Hepatocyte (in vitro differentiated cells): ENCODE measurements at places on chromosomes 5 and 9. TPM values are rescaled to one million over a fixed set of nuclear protein-coding genes. Genes with fewer than 3 reads are reported as not detected.
A peak's percentile ranks its signal among the peaks of the same experiment; 100 is the strongest.

The SLC25A51 gene
- polyA plus RNA-seq = 10.1 and 10.4 TPM in 2 replicates

The SH3RF2 gene
- 34.1 and 35.4 TPM in 2 replicates for polyA plus RNA-seq

The FOXD4L3 gene
- not detected in 2 replicates for polyA plus RNA-seq

The C5orf58 gene
- 0.58 TPM in 1 of 2 replicates, not detected in the other for polyA plus RNA-seq

The PCDHGA10 gene
- 3.0 and 3.9 TPM in 2 replicates for polyA plus RNA-seq

The ANKRD31 gene
- polyA plus RNA-seq = 0.19 and 0.44 TPM in 2 replicates

The SAXO1 gene
- polyA plus RNA-seq = 0.04 and 0.17 TPM in 2 replicates

The ZDHHC11B gene
- polyA plus RNA-seq = 1.3 and 1.9 TPM in 2 replicates

The TARS1 gene
- polyA plus RNA-seq = 91.8 and 109 TPM in 2 replicates

The DAB2IP gene
- 11.1 and 11.6 TPM in 2 replicates for polyA plus RNA-seq

DNA sequence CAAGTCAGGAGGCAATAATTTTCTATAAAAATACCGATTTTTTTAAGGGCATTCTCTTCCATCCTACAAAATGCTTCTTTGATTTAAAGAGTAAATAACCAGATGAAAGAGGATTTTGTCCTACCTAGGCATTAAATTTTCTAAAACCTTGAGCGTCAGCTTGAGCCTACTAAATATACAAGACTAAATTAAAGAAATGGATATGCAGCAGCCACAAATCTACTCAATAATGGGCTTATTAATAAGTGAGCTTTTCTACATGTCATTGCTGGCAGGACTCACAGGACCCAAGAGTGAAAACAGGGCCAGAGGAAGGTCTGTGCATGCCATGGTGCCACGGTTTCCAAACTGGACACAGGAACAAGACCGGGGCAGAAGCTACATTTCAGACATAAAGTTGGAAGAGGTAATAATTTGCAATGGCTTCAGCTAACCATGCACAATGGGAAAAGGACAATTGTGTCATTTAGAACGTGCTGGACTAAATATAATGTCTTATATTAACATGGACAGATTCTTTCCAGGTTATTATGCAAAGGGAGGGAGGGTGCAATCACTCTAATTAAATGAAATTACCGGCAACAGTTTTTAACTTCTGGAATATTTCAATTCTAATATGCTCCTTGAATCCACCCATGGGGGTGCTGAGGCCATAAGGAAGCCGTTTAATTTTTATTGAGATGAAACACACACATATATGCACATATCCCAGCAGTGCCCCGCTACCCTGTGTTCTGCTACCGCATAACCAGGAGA lies 5.2 kb downstream of the WHRN start:
- no peak for DNase-seq

DNA sequence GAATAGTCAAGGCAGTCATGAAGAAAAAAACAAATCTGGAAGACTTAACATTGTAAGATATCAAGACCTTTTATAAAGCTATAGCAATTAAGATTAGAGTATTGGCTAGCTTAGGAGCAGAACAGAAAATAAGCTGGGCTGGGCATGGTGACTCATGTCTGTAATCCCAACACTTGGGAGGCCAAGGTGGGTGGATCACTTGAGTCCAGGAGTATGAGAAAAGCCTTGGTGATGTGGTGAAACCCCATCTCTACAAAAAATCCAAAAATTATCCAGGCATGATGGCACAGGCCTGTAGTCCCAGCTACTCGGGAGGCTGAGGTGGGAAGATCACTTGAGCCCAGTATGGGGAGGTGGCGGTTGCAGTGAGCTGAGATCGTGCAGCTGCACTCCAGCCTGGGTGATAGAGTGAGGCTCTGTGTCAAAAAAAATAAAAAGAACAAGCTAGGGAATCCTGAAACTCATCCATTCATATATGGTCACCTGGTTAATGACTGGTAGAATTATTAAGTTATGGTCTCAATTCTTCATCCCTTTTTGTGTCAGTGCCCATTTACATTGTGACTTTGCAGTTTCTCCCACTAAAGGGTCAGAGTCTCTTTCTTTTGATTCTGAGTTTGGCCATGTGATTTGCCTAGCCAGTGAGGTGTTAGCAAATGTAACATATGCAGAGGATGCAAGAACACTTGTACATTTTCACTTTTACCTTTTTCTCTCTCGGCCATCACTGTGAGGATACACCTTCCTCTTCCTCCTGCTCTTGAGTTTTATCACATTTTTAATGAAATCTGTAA lies 144.6 kb upstream of the SGCD start:
- DNase-seq = no peak

DNA sequence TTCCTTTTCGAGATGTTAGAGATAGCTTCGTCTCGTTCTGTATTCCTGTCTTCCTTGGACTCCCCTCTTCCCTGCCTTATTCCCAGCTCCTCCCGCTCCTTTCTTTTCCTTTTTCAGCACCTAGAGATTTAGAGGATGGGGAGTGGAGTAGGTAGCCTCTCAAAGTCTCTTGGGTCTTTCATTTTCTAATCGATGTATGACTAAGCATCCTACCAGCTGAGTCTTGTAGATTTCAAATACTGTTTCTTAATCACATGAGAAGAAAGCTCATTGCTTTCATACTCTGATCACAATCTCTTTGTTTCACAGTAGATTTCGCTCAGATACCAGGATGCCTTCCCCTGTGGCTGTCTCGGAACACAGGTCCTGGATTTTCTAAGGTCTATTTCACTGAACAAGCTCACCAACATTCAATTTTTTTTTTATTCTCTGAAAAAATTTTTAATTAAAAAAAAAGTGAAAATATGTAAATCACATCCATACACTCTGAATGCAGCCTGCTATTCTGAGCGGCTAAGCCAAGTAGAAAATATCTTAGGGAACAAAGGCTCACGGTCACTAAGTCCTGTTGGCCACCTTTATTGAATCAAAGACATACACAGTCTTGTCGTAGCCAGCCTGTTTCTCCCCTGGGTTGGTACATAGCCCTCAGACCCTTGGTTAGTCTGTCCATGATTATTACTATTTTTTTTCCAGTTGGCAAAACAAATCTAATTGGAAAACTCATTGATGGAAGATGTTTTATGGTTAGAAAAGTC lies 413.8 kb downstream of the KDM4C start:
- no peak for DNase-seq

- DNase-seq = peak; percentile 90
These were observed 10.2 kb downstream of the HAND1 start for GRCh38 chr5:154467655-154468354.

DNA sequence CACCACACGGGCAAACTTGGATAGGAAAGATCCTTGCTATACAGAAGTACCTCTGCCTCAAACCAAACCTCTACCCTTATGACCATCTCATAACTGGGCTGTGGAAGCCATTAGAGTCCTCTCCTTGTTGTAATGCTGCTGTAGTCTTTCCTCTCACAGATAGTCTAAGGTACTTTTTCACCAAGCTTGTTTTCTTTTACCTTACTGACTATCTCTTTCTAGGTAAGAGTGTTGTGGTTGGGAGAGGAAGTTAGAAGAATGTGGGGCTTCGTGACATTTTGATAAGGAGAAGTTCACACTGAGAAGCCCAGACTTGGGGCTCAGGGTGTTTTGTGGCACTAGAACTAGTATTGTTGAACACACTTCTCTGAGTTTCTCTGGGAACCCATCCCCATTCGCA lies 8.9 kb downstream of the CFAP95 start:
- no peak for DNase-seq

GRCh38 chr9:13324988-13325387 lies 45.5 kb upstream of the MPDZ start:
- DNase-seq = no peak

DNA sequence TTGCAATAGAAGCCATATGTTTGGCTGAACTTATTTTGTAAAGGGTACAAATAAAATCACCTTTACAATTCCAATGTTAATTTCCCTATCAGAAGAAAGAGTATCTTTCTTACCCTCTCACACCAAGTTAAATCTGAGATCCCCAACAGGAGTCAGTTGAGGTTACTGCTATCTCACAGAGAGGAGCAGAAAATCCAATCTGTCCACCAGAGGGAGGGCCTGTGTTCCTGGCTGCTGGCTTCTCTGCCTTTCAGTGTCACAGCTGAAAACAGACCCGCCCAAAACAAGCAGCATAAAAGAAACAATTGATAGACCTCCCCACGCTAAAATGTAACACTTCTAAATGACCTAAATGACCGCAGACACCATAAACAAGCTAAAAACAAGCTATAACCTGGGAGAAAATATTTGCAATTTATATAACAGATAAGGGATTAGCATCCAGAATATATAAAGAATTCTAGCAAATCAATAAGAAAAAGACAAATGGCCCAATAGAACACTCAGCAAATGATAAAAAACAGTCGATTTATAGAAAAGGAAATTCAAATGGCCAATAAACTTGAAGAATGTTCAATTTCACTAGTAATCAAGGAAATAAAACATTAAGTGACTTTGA lies 24.5 kb upstream of the MVB12B start:
- DNase-seq = peak; percentile 80

DNA sequence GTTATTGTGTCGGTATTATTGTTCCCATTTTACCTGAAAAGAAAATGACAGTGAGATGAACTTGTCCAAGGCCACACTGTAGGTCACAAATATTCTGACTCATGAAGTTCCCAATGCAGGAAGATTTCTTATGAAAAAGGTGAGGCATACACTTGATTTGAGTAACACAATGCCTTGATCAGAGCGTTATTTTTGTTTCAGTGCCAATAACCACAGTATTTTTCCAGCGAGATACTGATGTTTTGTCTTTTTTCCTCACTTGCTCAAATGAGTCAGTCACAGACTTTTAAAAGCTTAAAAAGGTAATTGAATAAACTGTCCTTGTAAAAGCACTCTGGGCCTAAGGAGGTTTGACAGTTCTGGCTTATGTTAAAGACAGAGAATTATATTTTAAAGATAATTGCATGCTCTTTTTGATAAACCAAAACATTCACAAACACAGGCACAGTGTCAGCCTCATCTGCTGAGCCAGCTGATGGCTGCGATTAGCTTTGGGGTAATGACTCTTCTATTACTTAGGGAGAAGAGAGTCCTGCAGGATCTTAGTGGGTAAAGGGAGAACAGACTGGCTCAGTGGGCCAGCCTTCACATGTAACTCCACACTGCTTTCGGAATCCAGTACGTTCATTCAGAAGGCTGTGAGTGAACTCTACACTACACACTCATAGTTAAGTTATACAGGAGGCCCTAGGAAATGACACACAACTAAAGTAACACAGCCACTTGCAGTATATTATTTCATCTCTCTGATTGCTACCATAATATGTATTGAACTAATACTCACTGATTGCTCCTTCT lies 165.5 kb upstream of the CD180 start:
- DNase-seq = no peak

DNA sequence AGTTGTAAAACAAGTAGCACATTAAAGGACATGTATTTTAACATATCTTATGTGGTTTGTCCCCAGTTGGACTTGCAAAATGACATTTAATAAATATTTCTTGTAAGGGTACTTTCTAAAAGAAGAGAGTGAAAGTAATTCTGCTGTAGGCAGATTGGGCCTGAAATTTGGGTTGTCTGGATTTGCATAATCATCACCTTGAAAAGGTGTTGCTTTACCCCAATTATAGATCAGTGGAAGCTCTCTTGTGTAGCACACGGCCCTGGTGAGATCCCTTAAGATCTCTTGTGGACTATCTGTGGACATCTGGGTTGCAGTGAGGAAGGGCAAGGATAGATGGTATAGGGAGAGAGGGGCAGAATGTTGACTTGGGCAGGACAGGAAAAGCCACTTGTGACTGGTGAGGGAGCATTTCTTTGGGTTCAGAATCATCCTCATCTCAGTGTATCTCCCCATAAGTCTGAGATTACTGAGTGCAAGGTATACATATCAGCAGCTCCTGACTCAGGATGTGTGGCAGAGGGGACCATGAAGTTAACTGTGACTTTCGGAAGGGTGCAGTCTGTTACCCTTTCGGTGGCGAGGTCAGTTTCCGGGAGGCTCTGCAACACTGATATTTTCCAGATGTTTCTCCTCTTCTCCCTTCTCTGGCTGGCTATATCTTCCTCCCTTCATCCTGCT lies 2.0 kb upstream of the TNFAIP8 start:
- no peak for DNase-seq

DNA sequence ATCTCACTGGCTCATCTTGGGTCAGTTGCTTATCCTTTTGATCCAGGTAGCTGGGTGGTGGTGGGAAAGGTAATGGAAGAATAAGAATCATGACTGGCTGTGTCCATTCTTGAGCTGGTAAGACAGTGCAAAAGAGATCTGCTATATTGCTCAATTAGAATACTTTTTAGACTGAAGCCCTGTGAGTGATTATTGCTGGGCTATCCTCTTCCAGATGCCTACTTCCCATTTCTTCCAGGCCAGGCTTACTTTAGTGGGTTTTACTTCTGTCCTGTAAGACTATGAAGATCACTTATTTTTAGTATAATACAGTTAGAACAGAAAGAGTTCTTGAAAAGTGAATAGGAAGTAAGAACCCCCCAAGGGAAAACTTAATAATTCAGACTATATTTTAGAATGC lies 7.2 kb downstream of the MARCHF6 start:
- no peak for DNase-seq

- no peak for DNase-seq
These were observed 32.2 kb downstream of the TGFBI start for GRCh38 chr5:136060963-136061362.

DNA sequence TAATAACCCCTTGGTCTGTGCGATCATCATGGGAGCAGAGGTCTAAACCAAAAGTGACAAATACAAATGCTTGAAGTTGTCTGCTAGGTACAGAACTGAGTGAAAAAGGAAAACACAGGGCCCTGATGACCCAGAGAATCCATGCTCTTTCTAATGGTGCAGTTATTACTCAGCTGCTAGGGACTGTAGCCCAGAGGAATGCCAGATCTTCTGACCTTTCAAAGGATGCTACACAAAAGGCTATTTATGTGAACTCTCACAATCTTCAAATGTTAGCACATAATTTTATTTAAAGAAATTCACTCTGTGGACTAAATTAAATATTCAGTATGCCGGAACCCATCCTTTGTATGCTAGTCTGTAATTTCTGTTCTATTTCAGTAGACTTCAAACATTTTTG lies 79.9 kb downstream of the PRR16 start:
- no peak for DNase-seq

DNA sequence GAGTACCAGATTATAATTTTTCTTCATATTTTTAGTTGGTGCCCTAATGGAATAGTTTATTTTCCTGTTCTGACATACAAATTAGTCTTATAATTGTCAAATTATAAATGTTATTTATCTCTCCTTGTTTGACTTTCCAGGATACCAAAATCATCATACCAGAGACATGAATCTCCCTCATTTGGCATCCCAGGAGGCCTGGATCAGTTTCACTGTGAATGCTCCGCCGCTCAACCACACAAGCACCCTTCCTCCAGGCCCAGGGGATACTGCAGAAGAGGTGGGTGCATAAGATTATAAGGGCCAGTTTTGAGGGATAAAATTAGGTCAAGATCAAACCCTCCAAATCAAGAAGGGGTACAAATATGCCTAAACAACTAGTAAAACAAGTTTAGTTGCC lies 1229.3 kb downstream of the CDH12 start:
- DNase-seq = no peak

DNA sequence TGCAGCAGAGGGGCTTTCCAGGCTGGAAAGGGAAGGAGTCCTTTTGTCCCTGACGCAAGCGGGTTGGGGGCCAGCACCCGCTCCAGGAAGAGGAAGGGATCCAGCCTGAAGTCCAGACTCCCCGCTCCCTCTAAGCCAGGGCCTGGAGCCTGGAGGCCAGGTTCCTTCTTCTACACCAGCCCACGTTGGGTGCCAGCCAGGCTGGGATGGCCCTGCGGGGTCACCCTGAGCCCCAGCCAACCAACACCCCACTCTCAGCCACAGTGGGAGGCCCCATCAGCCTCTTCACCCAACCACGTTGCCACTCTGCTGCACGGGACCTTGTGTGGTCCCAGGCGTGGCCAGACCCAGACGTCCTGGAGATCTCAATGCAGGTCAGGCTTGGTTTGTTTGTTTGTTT lies 970 bp upstream of the FUT7 start:
- DNase-seq = no peak

GRCh38 chr5:54793468-54794134 lies 191.8 kb downstream of the ESM1 start:
- no peak for DNase-seq

GRCh38 chr5:87411973-87412629 lies 629 bp downstream of the CCNH start:
- peak; percentile 59 for DNase-seq
